ENCODE measurements at places on chromosomes 4 and X.

- DNase-seq: no peak
Observed at GRCh38 chrX:79154596-79155359, 10.3 kb downstream of the GPR174 start.

DNA sequence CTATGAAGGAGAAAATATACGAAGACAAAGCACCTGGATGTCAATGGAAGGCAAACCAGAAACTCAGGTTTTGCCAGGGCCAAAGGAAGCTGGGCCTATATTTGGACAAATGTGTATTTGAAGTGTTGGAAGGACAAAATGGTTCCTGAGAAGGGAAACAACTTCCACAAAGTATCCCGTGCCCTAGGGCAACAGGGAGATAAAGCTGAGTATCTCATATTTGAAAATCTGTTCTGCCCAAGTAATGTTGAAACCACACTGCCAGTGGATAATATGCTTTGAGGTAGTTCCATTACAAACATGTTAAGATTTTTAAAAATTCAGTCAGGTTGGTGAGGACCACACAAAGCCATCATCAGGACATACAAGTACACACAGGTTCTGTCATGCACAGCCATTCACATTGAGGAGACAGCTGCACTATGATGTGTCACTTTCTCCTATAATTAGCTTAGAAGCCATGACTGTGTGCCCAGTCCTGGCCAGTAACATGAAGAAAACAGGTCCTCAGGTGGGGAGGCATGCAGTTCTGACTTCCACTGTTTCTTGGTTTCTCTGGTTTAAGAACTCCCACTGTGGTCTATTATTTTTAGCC lies 116.4 kb downstream of the PWWP3B start:
- no peak for DNase-seq

GRCh38 chr4:156298230-156298629 lies 344.6 kb upstream of the CTSO start:
- no peak for DNase-seq

DNA sequence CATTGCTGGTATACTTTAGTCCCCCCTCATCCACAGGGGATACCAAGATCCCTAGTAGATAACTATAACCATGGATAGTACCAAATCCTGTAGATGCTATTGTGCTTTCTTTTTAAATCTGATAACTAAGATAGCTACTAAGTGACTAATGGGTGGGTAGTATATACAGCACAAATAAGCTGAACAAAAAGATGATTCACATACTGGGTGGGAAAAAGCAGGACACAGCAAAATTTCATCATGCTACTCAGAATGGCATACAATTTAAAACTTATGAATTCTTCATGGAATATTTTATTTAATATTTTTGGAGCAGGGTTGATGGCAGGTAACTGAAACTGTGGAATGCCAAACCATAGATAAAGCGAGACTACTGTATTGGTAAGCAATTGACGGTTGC lies 161.6 kb downstream of the IL15 start:
- DNase-seq: no peak

DNA sequence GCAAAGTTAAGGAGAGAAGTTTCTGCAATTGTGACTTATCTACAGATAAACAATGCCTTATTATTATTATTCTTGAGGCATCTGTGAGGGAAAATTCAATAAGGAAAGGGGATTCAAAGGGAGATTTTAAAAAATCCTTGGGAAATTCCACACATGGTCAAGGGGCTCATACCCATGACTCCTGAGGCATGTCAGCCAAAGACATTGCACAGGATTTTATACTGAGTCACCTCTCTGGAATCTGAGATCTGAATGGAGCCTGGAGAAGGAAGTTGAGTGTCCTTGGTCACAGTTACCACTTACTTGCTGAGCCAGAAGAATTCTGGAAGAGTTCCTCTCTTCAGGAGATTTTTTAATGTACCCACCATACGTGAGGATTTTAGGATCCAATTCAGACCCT lies 14.4 kb upstream of the CXCL8 start:
- no peak for DNase-seq

DNA sequence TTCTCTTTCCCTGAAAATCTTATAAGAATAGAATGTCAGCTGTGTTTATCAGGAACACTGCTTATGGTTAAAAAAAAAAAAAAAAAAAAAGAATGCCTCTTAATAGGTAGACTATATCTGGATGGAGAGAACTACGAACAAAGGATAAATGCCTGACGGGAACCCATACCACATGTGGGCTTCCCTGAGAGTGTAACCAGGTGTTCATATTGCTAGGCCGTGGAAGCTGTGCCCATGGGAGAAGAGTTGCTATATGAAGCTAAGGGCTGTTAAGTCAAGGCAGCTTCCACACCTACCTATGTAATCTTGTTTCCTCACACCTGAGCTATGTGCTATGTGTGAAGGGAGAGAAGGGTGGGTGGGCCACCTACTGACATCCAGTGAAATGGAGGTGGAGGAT lies 27.3 kb downstream of the TMEM184C start:
- no peak for DNase-seq

DNA sequence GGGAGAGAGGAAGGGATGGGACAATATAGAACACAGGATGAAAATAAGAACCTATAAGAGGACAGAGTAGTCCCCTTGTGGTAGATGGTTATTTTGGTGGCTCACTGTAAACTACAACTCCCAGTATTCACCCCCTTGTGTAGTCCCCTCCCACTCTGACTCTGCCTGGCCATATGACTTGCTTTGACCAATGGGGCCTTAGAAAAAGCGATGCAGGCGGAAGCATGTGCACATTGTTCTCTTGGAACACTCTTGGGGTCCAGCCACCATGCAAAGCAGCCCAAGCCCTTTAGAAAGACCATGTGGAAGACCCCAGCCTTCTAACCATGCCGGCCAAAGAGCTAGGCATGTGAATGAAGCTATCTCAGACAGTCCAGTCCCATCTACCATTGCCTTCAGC lies 415.0 kb downstream of the BCOR start:
- DNase-seq: no peak

DNA sequence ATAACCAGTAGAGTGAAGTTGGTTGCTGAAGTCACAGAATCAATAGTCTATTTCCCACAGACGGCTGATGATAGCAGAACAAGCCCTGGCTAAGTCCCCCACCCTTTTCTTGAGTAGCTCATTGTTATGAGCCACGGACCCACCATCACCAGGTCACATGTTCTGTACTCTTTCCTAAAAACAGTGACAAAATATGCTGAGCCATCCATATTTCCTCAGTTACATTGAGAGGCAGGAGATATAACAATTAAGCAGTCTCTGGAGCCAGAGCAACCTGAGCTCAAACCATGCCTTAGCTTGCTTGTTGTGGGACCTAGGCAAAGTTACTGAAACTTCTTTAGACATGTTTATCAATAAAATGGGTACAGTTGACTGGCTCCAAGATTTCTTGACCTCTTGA lies 2.9 kb upstream of the CSTF2 start:
- DNase-seq: no peak

DNA sequence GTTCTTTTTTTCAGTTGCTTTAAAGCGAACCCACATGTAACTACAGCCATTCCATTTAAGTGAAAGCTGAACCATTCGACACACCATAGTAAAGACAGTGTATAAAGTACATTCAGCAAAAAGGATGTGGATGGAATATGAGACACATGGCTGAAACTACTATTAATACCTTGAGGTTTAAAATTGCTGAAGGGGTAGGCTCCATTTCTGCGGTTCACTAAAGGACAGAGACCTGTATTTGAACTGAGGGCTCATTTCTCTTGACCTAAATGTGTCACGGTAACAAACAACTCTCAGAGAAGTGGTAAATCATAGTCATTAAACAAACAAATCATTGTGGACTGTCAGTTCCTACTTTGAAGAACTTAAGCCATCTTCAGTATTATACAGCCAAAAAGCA lies 1085.6 kb upstream of the TENM3 start:
- DNase-seq: no peak

DNA sequence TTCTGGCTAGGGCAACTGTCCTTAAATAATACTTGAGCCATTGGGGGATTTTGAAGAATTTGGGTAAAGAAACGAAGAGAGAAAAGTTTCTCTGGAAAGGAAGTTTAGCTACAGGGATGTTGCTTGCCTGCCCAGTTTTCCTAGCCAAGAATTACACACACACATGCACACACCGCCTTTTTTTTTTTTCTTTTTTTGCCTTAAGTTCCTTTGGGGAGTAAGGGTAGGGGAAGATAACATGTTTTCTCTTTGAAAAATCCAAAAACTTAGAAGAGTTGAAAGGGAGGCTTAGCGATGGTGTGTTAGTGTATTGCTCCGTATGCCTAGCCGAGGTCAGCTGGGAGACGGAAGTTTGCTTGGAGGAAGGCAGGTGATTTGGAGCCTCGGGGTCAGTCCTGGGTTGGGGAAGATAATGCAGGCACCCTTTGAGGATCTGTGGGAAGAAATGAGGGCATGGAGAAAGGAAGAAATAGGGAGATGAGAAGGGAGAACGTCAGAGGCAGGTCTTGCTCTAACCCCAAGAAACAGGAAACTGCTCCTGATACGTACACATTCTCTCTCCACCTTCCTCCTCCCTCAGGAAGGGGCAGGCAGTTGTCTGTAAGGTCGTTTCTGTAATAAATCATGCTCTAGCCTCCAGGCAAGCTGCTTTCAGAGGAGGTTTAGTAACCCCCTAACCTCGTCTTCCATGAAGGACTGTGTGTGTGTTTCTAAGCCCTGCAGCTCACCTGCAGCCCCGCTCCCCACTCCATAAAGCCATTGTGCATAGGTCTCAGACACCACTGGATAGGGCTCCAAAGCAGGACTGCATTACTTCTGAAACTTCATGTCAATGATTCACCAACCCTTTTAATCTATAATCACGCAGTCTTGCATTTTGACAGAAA lies 10.5 kb downstream of the KLF3 start:
- no peak for DNase-seq

DNA sequence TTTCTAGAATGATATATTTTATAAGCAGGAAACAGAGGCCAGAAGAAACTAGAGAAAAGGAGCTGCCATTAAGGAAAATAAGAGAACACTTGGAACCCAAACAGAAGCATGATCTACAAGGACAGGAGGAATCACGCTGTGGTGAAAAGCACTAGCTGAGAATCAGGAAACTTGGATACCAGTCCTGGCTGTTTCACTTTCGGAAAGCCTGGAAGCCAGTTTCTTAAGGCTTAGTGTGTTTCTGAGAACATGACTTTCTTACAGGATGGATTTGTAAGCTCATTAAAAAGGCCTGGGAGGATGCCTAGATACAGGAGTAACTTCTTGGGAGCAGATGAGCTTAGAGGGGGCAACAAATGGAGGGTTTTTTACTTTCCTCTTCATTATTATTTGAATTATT lies 36.9 kb downstream of the TLL1 start:
- DNase-seq: no peak

DNA sequence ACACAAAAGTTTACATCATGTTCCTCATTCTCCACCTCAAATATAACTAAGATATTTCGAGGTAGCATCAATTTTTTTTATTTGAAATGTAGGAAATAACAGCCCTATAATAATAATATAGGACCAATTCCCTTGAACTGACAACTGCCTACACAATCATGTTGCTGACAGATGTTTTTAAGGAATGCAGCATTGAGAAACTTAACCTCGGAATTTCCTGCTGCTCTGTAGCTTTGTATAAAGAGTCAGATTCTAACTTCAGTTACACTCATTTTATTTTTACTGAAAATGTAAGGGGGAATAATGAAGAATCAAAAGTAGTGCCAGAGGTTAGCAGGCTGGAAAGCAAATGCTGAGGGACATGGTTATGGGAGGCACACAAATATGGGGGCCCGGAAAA lies 235.8 kb downstream of the RBMX2 start:
- DNase-seq: no peak

DNA sequence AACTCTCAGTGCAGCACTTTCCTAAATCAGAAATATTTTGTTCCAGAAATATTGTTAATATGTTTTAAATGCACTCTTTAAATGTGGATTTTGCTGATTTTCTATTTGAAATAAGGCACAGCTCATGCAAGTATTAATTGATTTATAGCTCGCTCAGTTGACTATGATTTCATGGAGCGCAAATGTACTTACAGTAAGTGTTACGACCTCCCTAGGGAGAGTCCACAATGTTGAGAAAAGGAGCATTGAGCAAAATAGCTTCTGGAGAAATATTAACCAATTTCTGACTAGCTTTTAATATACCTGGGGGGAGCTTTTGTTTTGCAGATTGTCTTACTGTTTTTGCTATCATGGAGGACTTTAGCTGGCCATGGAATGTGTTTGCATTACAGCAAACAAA lies 1687.5 kb downstream of the STIM2 start:
- no peak for DNase-seq

- DNase-seq: no peak
Observed at GRCh38 chr4:110049951-110050925, 137.6 kb downstream of the EGF start.

GRCh38 chrX:45424326-45424725 lies 223.7 kb upstream of the DIPK2B start:
- DNase-seq: no peak

GRCh38 chrX:111123606-111124179 lies 27.7 kb downstream of the PAK3 start:
- DNase-seq: no peak

- peak; percentile 46 for DNase-seq
Observed at GRCh38 chr4:17561195-17561909, 15.6 kb upstream of the LAP3 start.

DNA sequence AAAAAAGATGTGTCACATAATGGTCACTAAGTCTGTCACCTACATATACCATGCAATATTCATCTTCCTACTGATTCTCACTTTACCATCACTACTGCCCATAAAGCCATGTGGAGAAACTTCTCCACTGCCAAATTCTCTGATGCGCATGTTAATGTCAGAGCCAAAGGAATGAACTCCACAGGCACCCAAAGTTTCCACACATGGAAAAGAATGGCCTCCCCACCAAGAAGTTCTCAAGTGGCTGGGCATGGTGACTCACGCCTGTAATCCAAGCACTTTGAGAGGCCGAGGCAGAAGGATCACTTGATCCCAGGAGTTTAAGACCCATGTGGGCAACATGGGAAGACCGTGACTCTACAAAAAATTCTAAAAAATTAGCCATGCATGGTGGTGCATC lies 43.8 kb upstream of the UGDH start:
- no peak for DNase-seq

DNA sequence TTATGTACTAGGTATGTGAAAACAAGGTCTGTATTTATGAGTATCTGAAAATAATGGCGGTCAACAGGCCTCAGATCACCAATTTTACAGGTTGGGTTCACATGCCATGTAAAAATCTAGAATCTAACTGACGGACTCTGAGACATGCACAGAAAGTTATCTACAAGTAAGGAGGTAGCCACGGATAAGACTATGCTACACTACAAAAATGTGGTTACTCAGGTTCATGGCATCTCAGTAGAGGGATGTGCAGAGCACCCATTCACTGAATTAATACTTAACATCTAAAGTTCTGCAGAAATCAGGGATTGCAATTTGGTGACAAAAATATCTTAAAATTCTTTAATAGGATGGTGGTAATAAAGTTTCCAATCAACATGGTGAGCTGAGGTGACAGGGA lies 155.9 kb downstream of the APBB2 start:
- no peak for DNase-seq

- DNase-seq: no peak
Observed at GRCh38 chr4:108036213-108036612, 46.5 kb downstream of the HADH start.

DNA sequence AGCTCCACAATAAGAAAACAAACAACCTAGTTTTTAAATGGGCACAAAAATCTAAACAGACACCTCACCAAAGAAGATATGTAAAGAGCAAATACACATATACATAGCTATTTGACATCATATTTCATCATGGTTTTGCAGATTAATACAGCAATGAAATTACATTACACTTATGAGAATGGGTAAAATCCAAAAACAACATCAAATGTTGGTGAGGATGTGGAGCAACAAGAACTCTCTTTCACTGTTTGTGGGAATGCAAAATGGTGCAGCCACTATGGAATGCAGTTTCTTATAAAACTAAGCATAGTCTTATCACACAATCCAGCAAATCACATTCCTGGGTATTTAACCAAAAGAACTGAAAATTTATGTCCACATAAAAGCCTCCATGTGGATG lies 25.0 kb downstream of the TLR6 start:
- DNase-seq: no peak
